Thymus (tissue), 14 donors: ENCODE measurements at places on chromosomes 3 and 15. TPM values are rescaled to one million over a fixed set of nuclear protein-coding genes. Genes with fewer than 3 reads are reported as not detected.

- no peak for DNase-seq
- H3K27me3 ChIP-seq, result no peaks in the 10 kb centered on the region
- H3K27ac ChIP-seq, result no peak overlapping the region
- H3K4me3 ChIP-seq, result no peak overlapping the region
These were observed 24.3 kb downstream of the VIPR1 start for GRCh38 chr3:42526616-42527367.

DNA sequence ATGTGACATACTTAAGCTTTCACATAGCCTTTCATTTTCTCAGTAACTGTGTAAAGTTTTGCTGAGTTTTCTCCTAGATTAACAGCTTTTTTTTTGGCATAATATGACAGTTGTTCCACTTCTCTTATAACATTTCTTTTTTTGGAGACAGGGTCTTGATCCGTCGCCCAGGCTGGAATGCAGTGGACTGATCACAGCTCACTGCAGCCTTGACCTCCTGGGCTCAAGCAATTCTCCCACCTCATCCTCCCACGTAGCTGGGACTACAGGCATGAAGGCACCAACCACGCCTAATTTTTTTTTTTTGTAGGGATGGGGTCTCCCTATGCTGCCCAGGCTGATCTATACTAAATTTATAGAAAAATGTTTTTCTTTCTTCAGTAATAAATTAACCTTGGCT is 30.1 kb downstream of the DLG1 start:
- no peak overlapping the region for H3K4me3 ChIP-seq
- no peak for DNase-seq
- H3K36me3 ChIP-seq, result peaks cover 11% of the 10 kb centered on the region
- H3K4me1 ChIP-seq, result no peaks in the 10 kb centered on the region

DNA sequence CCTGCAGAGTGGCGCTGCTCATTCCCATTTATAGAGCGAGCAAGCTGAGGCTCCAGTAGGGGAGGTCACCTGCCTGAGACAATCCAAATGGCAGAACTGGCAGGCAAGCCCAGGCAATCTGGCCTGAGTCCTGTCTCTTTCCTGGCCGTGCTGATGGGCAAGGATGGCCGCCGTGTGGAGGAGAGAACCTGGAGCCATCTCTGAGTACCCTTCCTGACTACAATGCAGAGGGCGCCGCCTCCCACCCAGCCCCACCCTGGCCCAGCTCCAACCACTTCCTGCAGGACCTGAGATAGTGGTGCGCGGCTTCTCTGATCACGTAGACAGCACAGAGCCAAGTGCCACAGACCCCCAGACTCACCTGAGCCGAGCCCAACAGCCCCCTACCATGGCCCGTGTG is 7.0 kb downstream of the TLR9 start:
- H3K4me3 ChIP-seq, result no peak overlapping the region
- peak; percentile 68 for DNase-seq
- H3K4me1 ChIP-seq, result peaks cover 72% of the 10 kb centered on the region

DNA sequence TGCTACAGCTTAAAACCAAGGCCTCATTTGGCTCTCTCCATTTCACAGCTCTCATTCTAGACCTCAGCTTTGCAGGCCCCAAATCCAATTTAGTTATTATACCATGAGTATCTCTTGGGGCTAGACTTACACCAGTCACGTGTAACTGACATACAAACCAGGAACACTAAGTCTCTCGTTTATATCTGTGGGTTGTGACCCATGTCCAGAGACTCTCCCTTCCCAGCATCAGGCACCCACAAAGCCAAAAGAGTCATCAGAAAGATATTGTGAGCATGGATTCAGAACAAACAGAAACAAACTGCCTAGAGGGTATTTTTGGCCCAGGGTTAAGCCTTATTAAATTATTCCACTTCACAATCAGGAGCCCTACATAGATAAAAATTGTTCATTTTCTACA is 5.6 kb upstream of the CCDC13 start:
- no peaks in the 10 kb centered on the region for H3K27me3 ChIP-seq
- no peak overlapping the region for H3K4me3 ChIP-seq
- DNase-seq, result no peak
- peaks cover 6% of the 10 kb centered on the region for H3K36me3 ChIP-seq

GRCh38 chr15:101619615-101619865 is 32.6 kb downstream of the TM2D3 start:
- no peak for DNase-seq
- H3K4me1 ChIP-seq, result no peaks in the 10 kb centered on the region
- H3K4me3 ChIP-seq, result no peak overlapping the region
- H3K27me3 ChIP-seq, result no peaks in the 10 kb centered on the region

DNA sequence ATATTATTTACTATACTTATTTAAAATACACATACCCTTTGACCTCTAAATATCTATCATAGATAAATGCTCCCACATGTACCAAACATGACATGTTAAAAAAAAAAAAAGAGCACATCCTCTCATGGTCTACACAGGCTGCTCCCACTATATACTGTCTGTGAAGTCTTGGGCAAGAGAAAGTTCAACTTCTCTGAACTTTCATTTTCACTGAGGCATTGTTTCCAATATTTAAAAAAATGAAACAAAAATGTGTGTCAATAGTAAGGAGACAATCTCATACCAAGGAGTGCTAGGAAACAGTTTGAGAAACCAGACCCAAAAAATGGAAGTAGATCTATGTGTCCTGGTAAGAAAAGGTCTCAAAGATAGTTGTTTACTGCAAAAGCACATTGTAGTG is 29.3 kb downstream of the SLC4A7 start:
- no peak overlapping the region for H3K27ac ChIP-seq
- DNase-seq, result no peak
- H3K27me3 ChIP-seq, result no peaks in the 10 kb centered on the region
- H3K4me3 ChIP-seq, result no peak overlapping the region

Gene C3orf49
- not detected for total RNA-seq

DNA sequence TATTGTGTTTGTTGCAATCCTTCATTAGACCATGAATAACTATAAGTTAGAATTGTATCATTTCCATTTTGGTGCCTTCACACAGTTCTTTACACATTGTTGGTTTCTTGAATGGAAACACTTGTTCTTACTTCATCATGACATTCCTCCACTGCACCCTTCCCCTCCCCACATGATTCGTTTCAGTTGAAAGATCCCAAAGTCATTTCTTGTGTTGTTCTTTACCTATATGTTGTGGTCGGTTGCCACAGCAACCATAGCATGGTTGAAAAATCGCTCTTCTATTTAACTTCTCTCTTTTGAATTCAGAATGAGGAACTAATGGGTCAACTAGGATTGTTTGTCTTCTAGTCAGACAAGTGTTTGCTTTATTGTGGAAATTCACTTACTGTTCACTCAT is 103.3 kb downstream of the IL1RAP start:
- no peak overlapping the region for H3K4me3 ChIP-seq
- no peaks in the 10 kb centered on the region for H3K36me3 ChIP-seq
- peaks cover 10% of the 10 kb centered on the region for H3K4me1 ChIP-seq
- DNase-seq, result peak; percentile 17
- H3K27ac ChIP-seq, result no peak overlapping the region

DNA sequence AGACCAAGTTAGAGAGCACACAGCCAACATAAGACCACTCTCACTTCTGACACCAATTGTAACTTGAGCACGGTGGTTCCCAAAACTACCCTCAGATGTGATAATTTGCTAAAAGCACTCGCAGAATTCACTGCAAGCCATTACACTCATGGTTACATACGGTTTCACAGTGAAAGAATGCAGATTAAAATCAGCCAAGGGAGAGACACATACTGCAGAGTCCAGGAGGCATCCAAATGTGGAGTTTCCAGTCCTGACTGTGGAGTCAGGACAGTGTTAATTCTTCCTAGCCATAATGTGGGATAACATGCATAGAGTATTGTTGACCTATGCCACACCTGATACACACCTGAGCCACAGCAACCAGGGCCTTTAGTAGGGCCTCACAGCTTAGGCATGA is 956.4 kb downstream of the NTRK3 start:
- no peaks in the 10 kb centered on the region for H3K4me1 ChIP-seq
- no peaks in the 10 kb centered on the region for H3K27me3 ChIP-seq
- H3K36me3 ChIP-seq, result no peaks in the 10 kb centered on the region
- DNase-seq, result no peak
- no peak overlapping the region for H3K4me3 ChIP-seq
- H3K27ac ChIP-seq, result no peak overlapping the region

- peaks cover 42% of the 10 kb centered on the region for H3K4me1 ChIP-seq
- H3K27me3 ChIP-seq, result no peaks in the 10 kb centered on the region
- H3K36me3 ChIP-seq, result peaks cover under 1% of the 10 kb centered on the region
- DNase-seq, result peak; percentile 82
- peak overlapping the region; percentile 91 for H3K27ac ChIP-seq
These were observed 9.5 kb upstream of the TRIM69 start for GRCh38 chr15:44726568-44727484.

Gene SEMA3F
- total RNA-seq, result 4.4 TPM

Gene KLHL40
- 0.14 TPM for total RNA-seq

DNA sequence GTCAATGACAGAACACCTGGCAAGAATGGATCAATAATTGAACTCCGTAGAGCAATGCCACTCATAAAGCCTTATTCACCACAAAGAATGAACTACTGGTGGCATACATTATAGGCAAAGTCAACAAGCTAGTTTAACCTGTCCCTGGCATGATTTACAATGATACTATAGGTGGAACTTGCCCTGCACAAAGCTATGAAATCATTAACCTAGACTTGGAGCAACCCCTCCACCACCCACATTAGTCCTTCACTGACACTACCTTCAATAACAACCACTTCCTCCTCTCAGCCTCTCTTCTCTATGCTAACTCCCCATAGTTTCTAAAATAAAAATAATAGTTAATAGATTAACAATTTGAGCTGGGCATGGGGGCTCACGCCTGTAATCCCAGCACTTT is 54.4 kb downstream of the ACAP2 start:
- peaks cover 3% of the 10 kb centered on the region for H3K36me3 ChIP-seq
- no peak overlapping the region for H3K27ac ChIP-seq
- H3K27me3 ChIP-seq, result no peaks in the 10 kb centered on the region
- H3K4me3 ChIP-seq, result no peak overlapping the region
- no peaks in the 10 kb centered on the region for H3K4me1 ChIP-seq
- DNase-seq, result no peak

DNA sequence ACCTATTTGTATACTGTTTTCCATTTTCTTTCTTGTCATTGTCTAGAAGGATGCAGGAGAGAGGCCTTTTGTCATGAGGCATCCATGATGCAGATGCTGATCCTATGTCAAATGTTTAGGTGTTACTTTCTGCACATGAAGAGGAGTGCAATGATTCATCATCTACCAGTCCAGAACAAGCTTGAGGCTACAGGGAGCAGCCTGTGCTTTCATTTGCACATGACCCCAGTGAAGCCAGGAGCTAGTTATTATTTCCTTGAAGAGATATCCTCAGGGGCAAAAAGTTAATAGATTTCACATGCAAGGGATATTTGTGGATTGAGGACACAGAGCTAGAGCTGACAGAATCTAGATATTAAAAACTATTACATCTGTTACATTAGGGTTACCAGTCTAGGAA is 204.4 kb upstream of the TGFBR2 start:
- no peaks in the 10 kb centered on the region for H3K27me3 ChIP-seq
- H3K4me1 ChIP-seq, result no peaks in the 10 kb centered on the region
- no peak for DNase-seq
- H3K4me3 ChIP-seq, result no peak overlapping the region

Gene ADCY5
- 0.76 TPM for total RNA-seq

GRCh38 chr3:182323126-182323700 is 470.1 kb upstream of the ATP11B start:
- DNase-seq, result no peak
- no peak overlapping the region for H3K27ac ChIP-seq
- H3K27me3 ChIP-seq, result no peaks in the 10 kb centered on the region
- H3K4me1 ChIP-seq, result no peaks in the 10 kb centered on the region

GRCh38 chr3:70392227-70392626 is 79.8 kb upstream of the MDFIC2 start:
- no peaks in the 10 kb centered on the region for H3K4me1 ChIP-seq
- DNase-seq, result no peak
- no peaks in the 10 kb centered on the region for H3K36me3 ChIP-seq
- no peak overlapping the region for H3K27ac ChIP-seq
- no peak overlapping the region for H3K4me3 ChIP-seq

Gene ATOSA
- total RNA-seq, result 23.4 TPM

GRCh38 chr3:133490468-133491351 is 82.8 kb upstream of the CDV3 start:
- no peaks in the 10 kb centered on the region for H3K36me3 ChIP-seq
- H3K27me3 ChIP-seq, result no peaks in the 10 kb centered on the region

Gene PCLAF
- total RNA-seq, result 57.6 TPM

Gene SLC9C1
- 0.94 TPM for total RNA-seq

- H3K27me3 ChIP-seq, result no peaks in the 10 kb centered on the region
- no peak overlapping the region for H3K27ac ChIP-seq
- no peaks in the 10 kb centered on the region for H3K36me3 ChIP-seq
- DNase-seq, result no peak
- no peak overlapping the region for H3K4me3 ChIP-seq
These were observed 93.2 kb upstream of the MEF2A start for GRCh38 chr15:99472416-99473145.

GRCh38 chr15:57146506-57147201 is 228.2 kb downstream of the TCF12 start:
- H3K27me3 ChIP-seq, result no peaks in the 10 kb centered on the region
- H3K4me1 ChIP-seq, result no peaks in the 10 kb centered on the region
- no peak overlapping the region for H3K4me3 ChIP-seq
- peaks cover 18% of the 10 kb centered on the region for H3K36me3 ChIP-seq

- H3K4me3 ChIP-seq, result no peak overlapping the region
- peaks cover 5% of the 10 kb centered on the region for H3K36me3 ChIP-seq
- no peak for DNase-seq
- H3K27ac ChIP-seq, result no peak overlapping the region
- H3K4me1 ChIP-seq, result peaks cover 8% of the 10 kb centered on the region
These were observed 50.9 kb downstream of the TMEM44 start for GRCh38 chr3:194582196-194582905.

Gene SNTN
- not detected for total RNA-seq

Gene STARD9
- total RNA-seq, result 4.4 TPM

DNA sequence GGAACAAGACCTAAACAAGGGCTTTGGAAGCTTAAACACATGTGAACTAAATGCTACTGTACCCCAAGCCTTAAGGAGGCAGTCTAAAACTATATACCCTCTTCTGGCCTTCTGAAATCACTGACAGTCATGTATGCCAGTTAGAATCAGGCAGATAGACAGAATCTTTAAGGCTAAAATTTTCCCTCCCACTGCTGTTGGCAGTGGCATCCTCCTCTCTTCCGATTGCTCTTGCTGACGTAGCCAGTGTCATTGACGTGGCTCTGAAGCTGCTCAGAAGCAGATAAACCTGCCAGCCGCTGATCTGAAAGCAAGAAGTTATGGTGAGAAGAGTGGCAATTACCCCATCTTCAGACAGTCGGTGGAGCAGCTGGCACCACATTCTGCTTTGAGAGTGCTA is 3.3 kb downstream of the RYR3 start:
- no peak overlapping the region for H3K4me3 ChIP-seq
- H3K27ac ChIP-seq, result no peak overlapping the region
- no peaks in the 10 kb centered on the region for H3K36me3 ChIP-seq
- no peak for DNase-seq

DNA sequence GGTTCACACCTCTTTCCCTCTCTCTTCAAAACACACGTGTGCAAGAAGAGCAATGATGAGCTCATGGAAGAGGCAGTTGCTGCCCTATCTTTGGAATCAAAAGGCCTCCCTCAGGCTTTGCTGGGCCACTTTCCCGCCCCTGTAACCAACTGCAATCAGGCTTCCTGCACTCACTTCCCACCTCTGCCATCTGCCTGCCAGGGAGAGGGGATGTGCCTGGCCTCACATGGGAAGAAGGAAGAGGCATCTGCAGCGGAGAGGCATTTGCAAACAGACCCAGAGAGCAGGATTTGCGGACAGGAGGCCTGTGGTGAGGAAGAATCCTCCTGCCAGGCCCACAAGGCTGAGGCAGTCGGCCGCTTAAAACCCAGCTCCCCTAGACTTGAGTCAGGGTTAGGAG is 175.6 kb upstream of the ATP10A start:
- H3K27ac ChIP-seq, result no peak overlapping the region
- H3K4me3 ChIP-seq, result no peak overlapping the region
- no peaks in the 10 kb centered on the region for H3K27me3 ChIP-seq
- no peaks in the 10 kb centered on the region for H3K4me1 ChIP-seq
- H3K36me3 ChIP-seq, result no peaks in the 10 kb centered on the region
